ENCODE measurements at places on chromosomes 6 and 20. TPM values are rescaled to one million over a fixed set of nuclear protein-coding genes. Genes with fewer than 3 reads are reported as not detected.
A peak's percentile ranks its signal among the peaks of the same experiment; 100 is the strongest.

DNA sequence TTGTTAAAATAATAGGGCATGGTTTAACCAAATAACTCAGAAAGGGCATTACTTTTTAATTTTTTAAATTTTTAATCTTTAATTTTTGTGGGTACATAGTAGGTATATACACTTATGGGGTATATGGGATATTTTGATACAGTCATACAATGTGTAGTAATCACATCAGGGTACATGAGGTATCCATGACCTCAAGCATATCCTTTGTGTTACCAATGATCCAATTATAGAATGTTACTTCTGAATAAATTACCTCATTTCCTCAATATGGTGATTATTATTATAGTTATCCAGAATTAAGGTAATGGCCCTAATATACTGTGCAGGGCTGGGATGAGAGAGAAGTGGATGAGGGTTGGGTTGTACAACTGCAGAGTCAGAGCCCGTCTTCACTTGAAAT, 45.1 kb upstream of the TMEM30A start:
- no peak for DNase-seq

DNA sequence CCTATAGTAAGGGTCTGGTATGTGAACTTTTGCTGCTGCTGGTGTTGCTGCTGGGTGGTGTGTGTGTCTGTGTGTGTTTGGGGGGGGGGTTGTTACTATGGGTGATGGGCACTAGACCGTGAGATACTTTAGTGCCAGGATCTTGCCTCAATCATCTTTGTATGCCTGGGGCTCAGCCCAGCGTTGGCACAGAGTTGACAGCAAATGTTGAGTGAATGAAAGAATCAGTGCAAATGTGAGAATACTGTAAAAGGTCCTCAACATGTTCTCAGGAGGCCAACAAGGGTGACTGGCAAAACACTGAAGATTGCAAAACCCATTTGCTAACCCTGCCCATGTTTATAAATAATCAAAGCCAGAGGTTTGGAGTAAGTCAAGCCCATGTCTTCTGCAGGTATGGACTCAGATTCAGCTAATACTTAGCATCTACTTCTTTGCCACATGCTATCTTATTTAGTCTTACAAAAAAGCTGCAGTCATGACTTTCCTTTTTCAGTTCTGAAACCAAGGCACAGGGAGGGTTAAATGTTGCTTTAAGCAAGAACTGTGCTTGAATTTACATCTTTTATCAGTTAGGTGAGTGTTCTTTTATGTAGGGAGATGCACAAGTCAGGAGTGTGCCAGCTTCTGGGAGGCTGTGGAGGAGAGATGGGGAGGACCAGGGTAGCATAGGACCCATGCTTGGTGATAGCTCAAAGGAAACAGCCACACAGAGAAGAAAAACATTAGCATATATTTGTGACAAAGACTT, 125.3 kb upstream of the SPACA1 start:
- no peak for DNase-seq

DNA sequence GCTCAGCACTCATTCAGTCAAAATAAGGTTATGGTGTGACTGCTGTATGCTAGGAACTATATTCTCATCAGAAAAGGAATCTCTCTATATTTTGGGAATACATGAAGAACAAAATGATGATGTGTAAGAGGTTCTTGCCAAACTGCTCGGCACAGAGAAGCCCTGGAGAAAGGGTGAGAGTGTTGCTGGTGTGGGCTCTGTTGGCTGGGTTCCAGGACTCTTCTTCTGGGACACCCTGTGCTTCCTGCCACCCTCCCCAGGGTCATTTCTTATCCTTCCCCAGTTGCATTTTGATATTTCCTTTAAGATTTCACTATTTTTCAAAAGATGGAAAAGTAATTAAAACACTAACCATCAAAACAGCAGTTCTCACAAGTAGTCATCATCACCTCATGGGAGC, 28.8 kb downstream of the CST1 start:
- DNase-seq, result no peak

- DNase-seq, result no peak
Measured at GRCh38 chr6:61675734-61676133, 610.3 kb downstream of the KHDRBS2 start.

DNA sequence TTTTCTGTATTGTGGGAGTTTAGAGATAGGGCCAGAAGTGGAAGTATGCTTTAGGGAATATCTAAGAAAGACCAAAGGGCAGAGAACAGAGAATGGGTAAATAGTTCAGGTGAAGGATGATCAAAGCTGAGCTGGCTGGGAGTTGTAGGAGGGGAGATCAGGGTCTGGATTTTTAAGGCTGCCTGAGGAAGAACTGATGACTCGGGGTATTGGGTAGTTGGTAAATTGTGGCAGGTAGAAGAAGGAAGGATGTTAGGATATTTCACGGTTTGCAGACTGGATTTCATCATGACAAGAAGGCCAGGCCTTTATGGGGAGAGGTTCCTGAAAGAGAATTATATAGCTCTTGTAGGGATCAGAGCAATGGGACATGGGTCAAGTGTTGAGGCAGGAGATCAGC, 492.9 kb downstream of the UTRN start:
- DNase-seq, result no peak

GRCh38 chr6:142279350-142280180, 22.2 kb upstream of the ADGRG6 start:
- DNase-seq, result no peak

- no peak for DNase-seq
Measured at GRCh38 chr6:55694148-55694547, 115.2 kb upstream of the HMGCLL1 start.

GRCh38 chr6:161038229-161039031, 46.9 kb downstream of the MAP3K4 start:
- no peak for DNase-seq

DNA sequence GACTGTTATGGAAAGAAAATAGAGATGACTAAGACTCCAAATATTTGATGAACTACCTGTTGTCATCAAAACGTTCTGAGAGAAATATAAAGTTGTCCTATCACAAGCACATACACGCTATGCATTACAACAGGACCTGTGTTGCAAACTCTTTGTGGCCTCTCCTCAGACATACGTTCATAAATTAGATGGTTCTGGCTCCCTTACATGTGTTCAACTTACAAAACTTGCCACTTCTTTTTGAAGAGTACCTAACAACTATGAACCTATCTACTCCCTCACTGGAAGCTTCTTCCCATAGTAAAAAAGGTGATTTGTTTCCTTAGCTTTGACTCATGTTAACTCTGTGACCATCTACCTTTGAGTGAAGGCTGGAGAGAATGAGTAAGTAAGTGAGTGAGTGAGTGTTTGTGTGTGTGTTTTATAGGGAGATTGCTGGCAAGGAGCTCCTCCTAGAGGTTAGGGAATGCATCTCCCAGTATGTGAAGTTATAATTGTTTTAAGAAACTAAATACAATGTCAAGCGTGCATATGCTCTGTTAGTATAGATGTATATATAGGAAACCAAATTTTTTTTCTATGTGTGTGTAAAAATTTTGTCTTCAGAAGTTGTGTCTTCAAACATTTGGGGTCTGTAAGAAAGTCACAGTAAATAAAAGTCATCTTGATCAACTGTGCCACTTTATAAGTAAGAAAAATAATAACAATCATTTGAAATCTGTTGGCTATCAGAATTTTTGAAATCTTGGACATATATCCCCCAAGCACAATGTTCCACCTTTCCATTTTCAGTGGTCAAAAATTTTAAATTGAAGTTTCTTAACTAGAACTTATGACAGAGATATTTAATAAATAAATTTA, 1211.1 kb upstream of the GJE1 start:
- DNase-seq, result peak; percentile 57

DNA sequence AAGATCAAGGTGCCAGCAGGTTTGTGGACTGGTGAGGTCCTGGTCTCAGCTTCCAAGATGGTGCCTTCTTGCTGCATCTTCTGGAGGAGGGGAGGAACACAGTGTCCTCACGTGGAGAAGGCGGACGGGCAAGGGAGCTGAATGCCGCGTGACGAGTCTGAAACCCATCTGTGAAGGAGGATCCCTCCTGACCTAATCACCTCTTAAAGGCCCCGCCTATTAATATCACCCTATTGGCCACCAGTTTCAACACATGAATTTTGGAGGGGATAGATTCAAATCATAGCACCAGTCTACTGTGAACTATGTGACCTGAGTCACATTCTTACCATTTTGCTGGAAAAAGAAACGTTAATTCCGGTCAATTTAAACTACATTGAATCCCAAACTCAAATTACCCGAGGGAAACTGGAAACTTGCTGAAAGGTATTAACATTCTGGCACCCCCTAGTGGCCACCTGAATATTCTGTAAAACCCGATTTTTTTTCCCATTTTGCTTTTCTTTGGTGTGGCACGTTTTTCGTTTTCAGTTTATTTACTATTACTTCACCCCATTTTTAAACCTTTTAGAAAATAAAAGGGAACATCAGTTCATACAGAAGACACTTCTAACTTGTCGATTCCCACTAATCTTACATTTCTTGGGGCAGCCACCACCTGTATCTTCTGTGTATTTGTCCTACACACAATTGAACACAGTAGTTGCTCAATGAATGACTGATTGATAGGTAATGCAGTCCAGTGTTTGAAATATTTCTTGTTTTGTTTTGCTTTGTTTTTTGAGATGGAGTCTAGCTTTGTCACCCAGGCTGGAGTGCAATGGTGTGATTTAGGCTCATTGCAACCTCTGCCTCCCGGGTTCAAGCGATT, 17.9 kb upstream of the CCDC170 start:
- DNase-seq, result no peak

- DNase-seq, result no peak
Measured at GRCh38 chr6:113600551-113601339, 256.4 kb upstream of the MARCKS start.

GRCh38 chr6:5098501-5099270, 13.5 kb downstream of the PPP1R3G start:
- DNase-seq, result no peak

DNA sequence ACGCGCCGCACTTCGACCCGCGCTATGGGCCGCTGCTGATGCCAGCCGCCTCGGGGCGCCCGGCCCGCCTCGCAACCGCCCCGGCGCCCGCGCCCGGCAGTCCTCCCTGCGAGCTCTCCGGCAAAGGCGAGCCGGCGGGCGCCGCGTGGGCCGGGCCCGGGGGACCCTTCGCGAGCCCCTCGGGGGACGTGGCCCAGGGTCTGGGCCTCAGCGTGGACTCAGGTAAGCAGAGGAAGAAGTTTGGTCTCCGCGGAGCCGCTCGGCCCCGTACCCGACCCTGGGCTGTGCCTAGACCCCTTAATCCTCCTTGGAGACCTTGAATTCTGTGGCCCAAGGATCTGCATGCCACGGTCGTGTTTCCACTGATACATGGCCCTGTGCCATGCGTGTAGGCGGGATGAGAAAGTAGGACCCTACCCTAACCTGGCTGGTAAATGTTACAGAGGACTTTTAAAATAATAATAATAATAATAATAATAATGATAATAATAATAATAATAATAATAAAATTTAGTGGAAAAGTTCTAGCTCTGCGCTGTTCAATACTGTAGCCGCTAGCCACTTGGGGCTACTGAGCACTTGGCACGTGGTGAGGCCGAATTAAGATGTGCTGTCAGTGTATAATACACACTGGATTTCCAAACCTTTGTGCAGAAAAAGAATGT, 5.6 kb downstream of the VGLL2 start:
- no peak for DNase-seq

DNA sequence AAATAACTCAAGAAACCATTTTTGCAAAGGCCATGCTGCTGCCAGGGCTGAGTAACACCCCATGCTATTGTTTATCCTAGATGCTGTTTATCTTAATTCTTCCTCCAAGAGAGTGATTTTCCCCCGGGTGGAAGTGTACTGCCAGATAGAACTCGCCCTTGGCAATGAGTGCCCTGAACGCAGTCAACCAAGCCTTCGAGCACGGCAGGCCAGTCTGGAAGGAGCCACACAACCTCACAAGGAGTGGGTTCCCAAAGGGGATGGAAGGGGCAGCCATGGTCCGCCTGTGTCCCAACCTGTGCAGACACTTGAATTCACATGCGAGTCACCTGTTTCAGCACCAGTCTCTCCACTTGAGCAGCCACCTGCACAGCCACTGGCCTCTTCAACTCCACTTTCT, 31.9 kb downstream of the PNPLA1 start:
- DNase-seq, result no peak

- no peak for DNase-seq
Measured at GRCh38 chr6:24972311-24972958, 36.7 kb upstream of the RIPOR2 start.

- DNase-seq, result no peak
Measured at GRCh38 chr6:41757931-41758640, 10.9 kb upstream of the PGC start.

DNA sequence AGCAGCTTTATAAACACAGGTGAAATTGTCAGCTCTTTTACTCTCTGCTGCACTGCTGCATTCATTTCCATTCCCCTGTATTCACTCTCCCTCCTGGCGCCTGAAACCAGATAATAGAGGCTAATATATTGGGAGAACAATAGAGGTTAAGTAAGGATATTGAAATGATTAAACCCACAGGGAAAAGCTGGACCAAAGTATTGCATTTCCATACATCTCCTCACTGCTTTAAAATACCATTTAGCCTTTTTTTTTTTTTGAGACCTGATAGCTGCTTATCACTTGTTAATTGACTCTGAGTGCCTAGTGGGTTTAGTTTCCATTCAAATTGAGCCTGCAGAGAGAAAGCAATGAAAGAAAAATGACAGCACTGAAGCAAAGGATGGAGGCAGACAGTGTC, 540.5 kb upstream of the IMPG1 start:
- no peak for DNase-seq

Gene VSX1
- total RNA-seq, result not detected

Gene POLR1C
- total RNA-seq, result 47.5 TPM

Gene TOX2
- 2.4 TPM for total RNA-seq

Gene DEFB124
- total RNA-seq, result not detected

All from pulmonary artery endothelial cell (primary cell).